Activated CD4-positive, alpha-beta T cell treated with anti-CD3 and anti-CD28 coated beads, Interleukin-2, amount 10 ng/mL, durations not matched to agents 7 days and 5 days (primary cell): ENCODE measurements at places on chromosomes 11 and 22. TPM values are rescaled to one million over a fixed set of nuclear protein-coding genes. Genes with fewer than 3 reads are reported as not detected.
A peak's percentile ranks its signal among the peaks of the same experiment; 100 is the strongest.

- H3K27me3 ChIP-seq: no peaks in the 10 kb centered on the region
- no peak overlapping the region for H3K4me3 ChIP-seq
- no peak for DNase-seq
- peaks cover 6% of the 10 kb centered on the region for H3K36me3 ChIP-seq
- no peaks in the 10 kb centered on the region for H3K4me1 ChIP-seq
These were observed 30.5 kb upstream of the CABP7 start for GRCh38 chr22:29689206-29689879.

DNA sequence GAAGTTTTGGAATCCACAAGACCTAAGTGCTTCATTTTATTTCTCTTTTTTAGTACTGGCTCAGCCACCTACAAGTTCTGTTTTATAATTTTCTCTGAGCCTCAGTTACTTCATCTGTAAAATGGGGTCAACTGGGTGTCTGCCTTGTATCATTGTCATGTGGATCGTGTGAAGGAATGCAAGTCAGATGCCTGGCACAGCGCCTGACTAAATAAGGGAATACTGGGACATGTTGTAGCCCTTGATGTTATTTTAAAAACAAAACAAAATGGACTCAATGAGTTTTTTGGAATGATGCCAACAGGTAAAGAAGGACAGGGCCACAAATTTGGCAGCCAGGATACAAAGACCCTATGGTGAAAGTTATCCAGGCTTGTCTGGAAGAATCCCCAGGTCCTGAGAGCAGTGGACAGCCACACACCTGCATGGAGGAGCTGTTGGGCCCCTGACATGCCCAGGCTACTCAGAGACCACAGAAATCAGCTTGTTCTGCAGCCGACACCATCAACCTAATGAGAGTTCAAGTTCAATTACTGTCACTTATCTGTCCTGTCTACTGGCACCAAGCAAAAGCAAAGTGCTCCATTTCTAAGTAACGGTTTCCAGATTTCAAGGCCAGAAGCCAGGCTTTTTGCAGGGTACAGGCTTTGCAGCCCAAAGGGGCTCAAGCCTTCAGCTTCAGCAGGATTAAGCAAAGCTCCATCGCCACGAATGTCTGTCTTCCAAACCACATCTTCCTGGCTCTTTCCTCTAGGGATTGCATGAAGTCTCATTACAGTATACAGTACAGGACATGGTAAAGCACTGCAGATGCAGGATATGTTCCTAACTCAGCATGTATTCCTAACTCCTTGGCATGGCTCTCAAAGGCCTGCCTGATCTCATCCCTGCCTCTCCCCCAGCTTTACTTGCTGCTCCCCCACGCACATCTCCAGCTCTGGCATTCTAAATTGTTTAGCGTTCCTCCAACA, 18.4 kb downstream of the DKK3 start:
- no peaks in the 10 kb centered on the region for H3K36me3 ChIP-seq
- no peak overlapping the region for H3K4me3 ChIP-seq
- H3K27me3 ChIP-seq: peaks cover 11% of the 10 kb centered on the region
- H3K4me1 ChIP-seq: peaks cover 6% of the 10 kb centered on the region
- H3K27ac ChIP-seq: no peak overlapping the region

- no peak for DNase-seq
- H3K4me1 ChIP-seq: peaks cover 2% of the 10 kb centered on the region
- H3K27me3 ChIP-seq: peaks cover 8% of the 10 kb centered on the region
- H3K27ac ChIP-seq: no peak overlapping the region
- no peak overlapping the region for H3K4me3 ChIP-seq
These were observed 47.1 kb upstream of the SYT13 start for GRCh38 chr11:45333001-45333971.

Gene NAALADL1
- 7.3 TPM for total RNA-seq

Gene OR51B5
- not detected for total RNA-seq

Gene APOA5
- total RNA-seq: not detected

- H3K4me3 ChIP-seq: peak overlapping the region; percentile 84
- H3K27ac ChIP-seq: peak overlapping the region; percentile 89
- peaks cover 45% of the 10 kb centered on the region for H3K4me1 ChIP-seq
- H3K36me3 ChIP-seq: peaks cover 8% of the 10 kb centered on the region
- DNase-seq: no peak
These were observed 1.7 kb downstream of the ZBED4 start for GRCh38 chr22:49855251-49855911.

- H3K27ac ChIP-seq: no peak overlapping the region
- H3K4me1 ChIP-seq: no peaks in the 10 kb centered on the region
- H3K36me3 ChIP-seq: no peaks in the 10 kb centered on the region
- DNase-seq: no peak
These were observed 241.8 kb upstream of the ARHGAP42 start for GRCh38 chr11:100445231-100445735.

DNA sequence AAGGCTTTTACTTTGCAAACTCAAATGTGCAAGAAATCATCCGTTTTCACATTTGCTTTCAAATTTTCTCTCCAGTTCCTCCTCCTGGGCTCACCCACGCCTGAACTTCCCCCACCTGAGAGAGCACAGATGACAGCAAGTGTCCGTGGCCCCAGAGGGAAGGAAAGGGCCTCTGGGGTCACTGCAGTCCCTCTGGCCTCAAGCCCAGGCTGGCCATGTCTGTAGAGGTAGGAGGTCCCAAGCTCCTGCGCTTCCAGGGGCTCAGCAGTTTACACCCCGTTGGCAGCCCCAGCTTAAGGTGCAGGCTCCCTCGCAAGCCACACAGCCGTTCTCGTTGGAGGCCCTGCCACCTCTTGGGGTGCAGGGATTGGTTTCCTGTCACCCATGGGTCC, 40.5 kb upstream of the PRDM11 start:
- no peak for DNase-seq
- no peak overlapping the region for H3K27ac ChIP-seq
- peaks cover 16% of the 10 kb centered on the region for H3K4me1 ChIP-seq
- H3K27me3 ChIP-seq: peaks cover 2% of the 10 kb centered on the region
- no peaks in the 10 kb centered on the region for H3K36me3 ChIP-seq

DNA sequence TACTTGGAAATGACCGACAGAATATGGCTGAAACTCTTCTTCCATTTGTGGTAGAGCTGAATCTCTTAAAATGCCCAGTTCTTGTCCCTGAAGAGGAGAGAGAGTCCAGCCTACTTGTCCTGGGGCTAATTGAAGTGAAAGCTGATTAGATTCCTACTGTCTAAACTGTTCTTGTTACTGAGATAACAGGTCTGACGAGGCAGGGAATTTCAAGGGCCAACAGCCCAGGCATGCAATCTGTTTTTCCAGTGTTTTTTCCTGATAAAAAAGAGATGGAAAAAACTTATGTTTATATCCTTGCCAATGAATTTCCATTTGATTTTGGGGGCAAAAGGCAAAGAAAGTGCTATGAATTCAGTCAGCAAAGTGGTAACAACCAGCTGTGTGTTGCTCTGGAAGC, 195.5 kb downstream of the ETS1 start:
- DNase-seq: no peak
- H3K4me1 ChIP-seq: peaks cover 2% of the 10 kb centered on the region
- H3K27me3 ChIP-seq: no peaks in the 10 kb centered on the region
- peaks cover 2% of the 10 kb centered on the region for H3K36me3 ChIP-seq

DNA sequence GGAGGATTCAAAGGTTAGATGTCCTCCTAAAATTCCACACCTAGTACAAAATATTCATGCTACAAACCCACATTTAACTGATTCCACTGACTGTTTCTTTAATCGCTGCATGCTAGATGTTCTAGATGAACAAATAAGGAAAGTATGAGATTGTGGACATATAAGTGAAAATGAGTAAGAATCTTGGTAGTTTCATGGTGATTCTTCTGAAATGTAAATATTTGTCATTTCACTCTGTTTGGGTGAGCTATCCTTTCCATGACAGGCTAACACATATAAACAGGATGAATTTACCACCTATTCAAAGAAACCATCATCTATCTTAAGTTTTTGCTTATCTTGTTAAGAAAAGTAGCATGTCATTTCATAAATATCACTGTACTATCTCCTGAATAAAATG, 14.8 kb downstream of the OR5B3 start:
- DNase-seq: no peak
- H3K36me3 ChIP-seq: no peaks in the 10 kb centered on the region
- no peak overlapping the region for H3K4me3 ChIP-seq
- no peak overlapping the region for H3K27ac ChIP-seq

Gene P2RX6
- 0.27 TPM for total RNA-seq

GRCh38 chr22:47444746-47445065, 682.3 kb downstream of the TBC1D22A start:
- no peak overlapping the region for H3K4me3 ChIP-seq
- H3K27me3 ChIP-seq: no peaks in the 10 kb centered on the region
- no peaks in the 10 kb centered on the region for H3K36me3 ChIP-seq
- H3K27ac ChIP-seq: no peak overlapping the region

GRCh38 chr11:92916299-92916698, 53.2 kb upstream of the MTNR1B start:
- H3K4me3 ChIP-seq: no peak overlapping the region
- no peak for DNase-seq
- H3K27me3 ChIP-seq: peaks cover 2% of the 10 kb centered on the region
- H3K36me3 ChIP-seq: no peaks in the 10 kb centered on the region

GRCh38 chr11:104015649-104016415, 20.6 kb upstream of the DDI1 start:
- H3K4me3 ChIP-seq: no peak overlapping the region
- H3K27me3 ChIP-seq: no peaks in the 10 kb centered on the region
- no peak overlapping the region for H3K27ac ChIP-seq
- no peaks in the 10 kb centered on the region for H3K4me1 ChIP-seq

Gene BTBD18
- not detected for total RNA-seq

GRCh38 chr11:104462341-104462740, 298.4 kb upstream of the PDGFD start:
- no peak overlapping the region for H3K27ac ChIP-seq
- H3K4me1 ChIP-seq: no peaks in the 10 kb centered on the region
- H3K27me3 ChIP-seq: no peaks in the 10 kb centered on the region
- H3K4me3 ChIP-seq: no peak overlapping the region

- H3K27me3 ChIP-seq: peaks cover 4% of the 10 kb centered on the region
- no peak overlapping the region for H3K27ac ChIP-seq
- no peaks in the 10 kb centered on the region for H3K4me1 ChIP-seq
- no peaks in the 10 kb centered on the region for H3K36me3 ChIP-seq
These were observed 28.4 kb downstream of the SHANK2 start for GRCh38 chr11:71223671-71224660.

Gene SCN4B
- total RNA-seq: 0.10 TPM

- no peak overlapping the region for H3K4me3 ChIP-seq
- no peaks in the 10 kb centered on the region for H3K4me1 ChIP-seq
- no peak for DNase-seq
- no peak overlapping the region for H3K27ac ChIP-seq
- H3K36me3 ChIP-seq: no peaks in the 10 kb centered on the region
These were observed 128.6 kb upstream of the FGF3 start for GRCh38 chr11:69947793-69948255.

Gene FAM111B
- 106 TPM for total RNA-seq

Gene KCNQ1
- 20.4 TPM for total RNA-seq

DNA sequence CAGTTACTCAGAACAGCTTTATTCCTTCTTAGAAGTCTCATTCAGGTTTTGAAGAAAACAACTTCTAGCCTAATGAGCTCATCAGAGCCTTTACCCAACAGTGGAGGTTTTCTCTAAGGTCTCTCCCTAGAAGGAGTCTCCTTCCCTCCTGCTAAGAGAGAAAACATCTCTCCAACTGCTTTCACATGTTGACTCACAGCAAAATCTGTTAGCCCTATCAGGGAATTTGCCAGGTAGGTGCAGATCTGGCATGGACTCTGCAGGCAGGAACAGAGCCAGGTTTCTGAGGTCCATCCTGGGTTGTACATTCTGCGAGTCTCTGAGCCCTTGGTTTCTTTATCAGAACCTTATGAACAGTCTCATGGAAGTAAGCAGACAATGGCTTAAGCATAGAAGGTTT, 214.4 kb downstream of the HIPK3 start:
- no peaks in the 10 kb centered on the region for H3K4me1 ChIP-seq
- H3K27ac ChIP-seq: no peak overlapping the region
- H3K4me3 ChIP-seq: no peak overlapping the region
- H3K27me3 ChIP-seq: peaks cover 9% of the 10 kb centered on the region

GRCh38 chr22:50434849-50435248, 40.0 kb downstream of the SBF1 start:
- no peak overlapping the region for H3K4me3 ChIP-seq
- no peak for DNase-seq

GRCh38 chr11:116791002-116791812, 472 bp downstream of the APOA5 start:
- peaks cover 8% of the 10 kb centered on the region for H3K36me3 ChIP-seq
- peak overlapping the region; percentile 10 for H3K27ac ChIP-seq
- H3K27me3 ChIP-seq: no peaks in the 10 kb centered on the region
- H3K4me1 ChIP-seq: peaks cover 28% of the 10 kb centered on the region

GRCh38 chr22:35392357-35392756, 7.6 kb upstream of the MCM5 start:
- no peaks in the 10 kb centered on the region for H3K4me1 ChIP-seq
- no peak for DNase-seq
- no peak overlapping the region for H3K4me3 ChIP-seq
- H3K36me3 ChIP-seq: no peaks in the 10 kb centered on the region

GRCh38 chr11:64536396-64536941, 54.6 kb upstream of the SLC22A12 start:
- no peaks in the 10 kb centered on the region for H3K36me3 ChIP-seq
- DNase-seq: no peak
- H3K27me3 ChIP-seq: peaks cover 14% of the 10 kb centered on the region
- no peaks in the 10 kb centered on the region for H3K4me1 ChIP-seq

- H3K4me3 ChIP-seq: no peak overlapping the region
- H3K27me3 ChIP-seq: peaks cover 12% of the 10 kb centered on the region
- H3K36me3 ChIP-seq: no peaks in the 10 kb centered on the region
- peaks cover 9% of the 10 kb centered on the region for H3K4me1 ChIP-seq
- H3K27ac ChIP-seq: no peak overlapping the region
These were observed 9.0 kb upstream of the MS4A10 start for GRCh38 chr11:60776167-60776566.

- no peaks in the 10 kb centered on the region for H3K36me3 ChIP-seq
- H3K4me1 ChIP-seq: peaks cover 10% of the 10 kb centered on the region
- H3K27me3 ChIP-seq: peaks cover 20% of the 10 kb centered on the region
- peak; percentile 67 for DNase-seq
- no peak overlapping the region for H3K4me3 ChIP-seq
These were observed 8.6 kb upstream of the APOBEC3B start for GRCh38 chr22:38973289-38974169.

DNA sequence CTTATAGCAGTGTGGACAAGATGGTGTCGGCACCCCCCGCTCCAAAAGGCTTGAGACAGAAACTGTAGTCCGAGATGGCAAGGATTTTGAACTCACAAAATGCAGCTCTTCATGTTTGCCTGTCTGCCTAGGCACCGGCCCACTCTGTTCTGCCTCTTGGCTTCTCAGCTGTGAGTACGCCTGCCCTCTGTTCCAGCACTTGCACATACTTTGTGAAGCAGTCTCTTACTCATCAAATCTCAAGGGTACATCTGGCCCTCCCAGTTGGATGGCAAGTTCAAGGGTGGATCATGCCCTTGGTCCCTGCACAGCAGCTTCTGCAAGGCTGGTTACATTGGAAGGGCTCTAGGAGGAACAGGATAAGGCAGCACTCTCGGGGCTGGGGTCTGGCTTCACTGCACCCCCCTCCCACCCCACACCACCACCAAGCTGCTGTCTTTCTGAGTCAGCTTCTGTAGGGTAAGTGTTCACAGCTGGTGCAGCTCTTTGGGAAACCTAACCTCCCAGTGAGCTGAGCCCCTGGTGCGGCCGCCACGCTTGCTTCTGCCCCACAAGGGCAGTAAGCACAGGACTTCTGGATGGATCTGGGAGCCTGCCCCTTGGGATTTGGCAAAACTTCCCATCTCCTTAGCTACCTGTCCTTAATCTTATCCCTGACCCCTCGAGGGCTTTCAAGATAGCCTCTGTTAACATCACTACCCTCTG, 37.2 kb downstream of the FAM83F start:
- no peak for DNase-seq
- H3K36me3 ChIP-seq: no peaks in the 10 kb centered on the region
- peaks cover 11% of the 10 kb centered on the region for H3K4me1 ChIP-seq
- H3K4me3 ChIP-seq: no peak overlapping the region
- no peaks in the 10 kb centered on the region for H3K27me3 ChIP-seq

- H3K27me3 ChIP-seq: no peaks in the 10 kb centered on the region
- DNase-seq: no peak
- H3K36me3 ChIP-seq: no peaks in the 10 kb centered on the region
- H3K27ac ChIP-seq: no peak overlapping the region
These were observed 231.1 kb downstream of the SWAP70 start for GRCh38 chr11:9895006-9895405.

Gene MS4A14
- not detected for total RNA-seq
